Naive thymus-derived CD4-positive, alpha-beta T cell (primary cell): ENCODE measurements at places on chromosomes 1 and 21. TPM values are rescaled to one million over a fixed set of nuclear protein-coding genes. Genes with fewer than 3 reads are reported as not detected.

Gene RNU1-2
- total RNA-seq: 2,341 and 2,444 TPM in 2 replicates

DNA sequence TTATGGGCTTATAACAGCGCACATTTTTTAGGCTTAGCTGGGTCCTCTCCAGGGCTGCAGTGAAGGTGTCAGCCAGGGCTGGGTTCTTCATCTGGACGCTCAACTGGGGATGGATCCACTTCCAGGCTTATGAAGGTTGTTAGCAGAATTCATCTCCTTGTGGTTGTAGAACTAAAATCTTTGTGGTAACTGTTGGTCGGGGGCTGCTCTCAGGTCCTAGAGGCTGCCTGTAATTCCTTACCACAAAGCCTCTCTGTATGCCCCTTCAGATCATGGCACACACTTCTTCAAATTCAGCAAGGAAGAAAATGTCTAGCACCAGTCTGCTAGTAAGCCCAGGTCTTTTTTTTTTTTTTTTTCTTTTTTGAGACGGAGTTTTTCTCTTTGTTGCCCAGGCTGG is 40.9 kb upstream of the EPS8L3 start:
- no peak for DNase-seq
- peaks cover 40% of the 10 kb centered on the region for H3K4me1 ChIP-seq
- H3K27me3 ChIP-seq: no peaks in the 10 kb centered on the region
- H3K36me3 ChIP-seq: no peaks in the 10 kb centered on the region
- no peak overlapping the region for H3K4me3 ChIP-seq
- H3K27ac ChIP-seq: no peak overlapping the region

GRCh38 chr1:20216574-20216973 is 30.3 kb upstream of the PLA2G2C start:
- no peak overlapping the region for H3K4me3 ChIP-seq
- H3K36me3 ChIP-seq: no peaks in the 10 kb centered on the region

DNA sequence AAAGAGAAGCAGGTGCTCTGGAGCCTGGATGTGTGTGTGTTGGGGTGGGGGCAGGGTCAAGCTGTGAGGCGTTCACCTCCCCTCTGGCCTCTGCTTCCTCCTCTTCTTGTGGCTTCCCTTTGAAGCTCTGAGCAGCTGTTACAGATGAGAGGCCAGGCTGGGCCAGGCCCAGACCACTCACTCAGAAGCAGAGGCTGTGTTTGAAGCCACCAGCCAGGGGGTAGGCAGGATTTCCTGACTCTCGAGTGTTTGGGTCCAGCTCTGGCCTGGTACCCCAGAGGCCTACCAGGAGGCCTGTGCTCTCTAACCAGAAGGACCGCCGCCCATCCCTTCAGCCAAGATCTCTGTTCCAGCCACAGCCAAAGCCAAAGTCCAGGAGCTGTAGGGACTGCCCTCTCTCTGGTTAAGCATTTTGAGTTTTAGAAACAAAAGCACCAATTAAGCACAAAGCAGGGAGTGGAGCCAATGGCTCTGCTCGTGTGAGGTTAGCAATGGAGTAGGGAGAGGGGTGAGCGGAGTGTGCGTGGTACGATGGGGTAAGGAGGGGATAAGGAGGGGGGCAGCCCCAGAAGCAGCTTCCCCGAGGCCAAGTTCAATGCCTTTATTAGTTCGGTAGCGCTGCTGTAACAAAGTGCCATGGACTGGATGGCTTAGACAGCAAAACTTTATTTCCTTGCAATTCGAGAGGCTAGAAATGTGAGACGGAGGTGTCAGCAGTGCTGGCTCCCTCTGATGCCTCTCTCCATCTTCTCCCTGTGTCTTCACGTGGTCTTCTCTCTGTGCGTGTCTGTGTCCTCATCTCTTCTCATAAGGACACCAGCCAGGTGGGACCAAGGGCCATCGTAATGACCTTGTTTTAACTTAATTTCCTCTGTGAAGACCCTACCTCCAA is 20.5 kb downstream of the RCSD1 start:
- H3K4me1 ChIP-seq: peaks cover 75% of the 10 kb centered on the region
- no peaks in the 10 kb centered on the region for H3K27me3 ChIP-seq
- H3K27ac ChIP-seq: peak overlapping the region; percentile 59
- no peak for DNase-seq

DNA sequence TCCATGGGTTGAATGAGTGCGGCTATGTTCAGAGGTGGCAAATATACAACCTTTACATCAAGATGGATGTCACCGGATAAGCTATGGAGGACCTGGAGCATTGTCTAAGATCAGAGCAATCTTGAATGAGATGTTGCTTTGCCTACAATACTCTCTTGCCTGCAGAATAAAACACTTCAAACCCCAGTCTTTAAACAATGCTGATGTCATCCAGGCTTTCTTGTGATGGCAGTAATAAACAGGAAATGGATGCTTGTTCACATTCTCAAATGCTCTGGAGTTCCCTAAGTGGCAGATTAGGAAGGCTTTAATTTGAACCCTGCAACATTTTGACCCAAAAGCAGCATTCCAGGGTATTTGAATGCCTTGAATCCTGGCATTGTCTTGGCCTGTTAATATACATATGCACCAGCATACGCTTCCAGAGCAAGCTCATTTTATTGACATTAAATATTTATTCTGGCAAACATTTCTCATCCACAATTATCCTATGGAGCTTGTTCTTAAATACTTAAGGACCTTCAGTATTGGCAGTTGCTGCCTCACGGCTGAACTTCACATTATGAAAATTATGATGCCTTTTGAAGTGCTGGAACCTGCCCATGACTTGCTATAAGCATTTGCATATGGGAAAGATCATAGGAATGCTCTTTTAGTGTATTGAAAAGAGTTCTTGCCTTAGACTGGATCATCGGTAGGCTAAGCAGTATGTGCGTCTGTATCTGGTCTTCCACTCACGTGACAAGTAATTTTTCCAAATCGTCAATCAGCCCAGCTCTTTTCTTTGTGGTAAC is 422.7 kb downstream of the SIPA1L2 start:
- H3K27ac ChIP-seq: no peak overlapping the region
- H3K4me3 ChIP-seq: no peak overlapping the region
- no peaks in the 10 kb centered on the region for H3K36me3 ChIP-seq
- no peak for DNase-seq

Gene RPTN
- total RNA-seq: not detected
